Glutamatergic neuron (in vitro differentiated cells): ENCODE measurements at places on chromosomes 5 and 9. TPM values are rescaled to one million over a fixed set of nuclear protein-coding genes. Genes with fewer than 3 reads are reported as not detected.
A peak's percentile ranks its signal among the peaks of the same experiment; 100 is the strongest.

GRCh38 chr9:28678097-28678496 lies 1104.8 kb upstream of the C9orf72 start:
- H3K36me3 ChIP-seq: no peaks in the 10 kb centered on the region
- no peaks in the 10 kb centered on the region for H3K27me3 ChIP-seq
- no peak for DNase-seq
- H3K4me1 ChIP-seq: no peaks in the 10 kb centered on the region

GRCh38 chr5:149280802-149281201 lies 9.1 kb downstream of the AFAP1L1 start:
- H3K4me3 ChIP-seq: no peak overlapping the region
- DNase-seq: no peak
- no peak overlapping the region for H3K27ac ChIP-seq
- H3K4me1 ChIP-seq: no peaks in the 10 kb centered on the region
- H3K36me3 ChIP-seq: no peaks in the 10 kb centered on the region

DNA sequence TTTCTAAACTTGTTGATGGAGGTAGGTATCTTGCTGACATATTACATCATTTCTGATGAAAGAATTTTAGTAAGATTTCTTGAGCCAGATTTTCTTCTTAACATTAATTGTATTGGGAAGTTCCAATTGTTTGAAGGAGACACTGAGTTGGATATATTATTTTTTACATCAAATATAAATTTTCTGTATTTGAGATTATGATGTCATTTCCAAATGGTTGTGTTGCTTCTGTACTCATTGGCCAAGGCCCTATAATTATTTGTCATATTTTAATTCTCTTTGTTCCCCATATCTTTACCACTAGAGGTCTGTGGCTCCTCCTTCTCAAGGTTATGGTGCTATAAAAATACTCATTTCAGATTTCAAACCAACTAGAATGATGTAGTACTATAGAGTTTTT lies 53.4 kb downstream of the ITGA1 start:
- DNase-seq: no peak
- no peaks in the 10 kb centered on the region for H3K36me3 ChIP-seq
- H3K4me3 ChIP-seq: no peak overlapping the region
- H3K27ac ChIP-seq: no peak overlapping the region
- no peaks in the 10 kb centered on the region for H3K27me3 ChIP-seq

DNA sequence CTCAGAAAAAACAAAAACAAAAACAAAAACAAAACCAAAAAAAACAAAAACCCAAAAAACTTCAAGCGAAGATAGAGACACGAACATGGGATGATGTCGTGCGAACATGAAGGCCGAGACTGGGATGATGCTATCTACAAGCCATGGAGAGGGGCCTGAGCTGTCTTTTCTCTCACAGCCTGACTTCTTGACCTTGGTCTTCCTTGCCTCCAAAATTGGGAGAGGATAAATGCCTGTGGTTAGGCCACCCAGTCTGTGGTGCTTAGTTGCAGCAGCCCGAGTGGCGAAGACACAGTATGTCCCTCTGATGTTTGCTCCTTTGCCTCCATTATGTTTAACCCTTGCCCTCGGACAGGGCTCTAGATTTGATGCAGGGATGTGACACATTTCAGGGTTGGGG lies 130.4 kb upstream of the BASP1 start:
- DNase-seq: no peak
- no peaks in the 10 kb centered on the region for H3K27me3 ChIP-seq
- H3K36me3 ChIP-seq: no peaks in the 10 kb centered on the region

- H3K36me3 ChIP-seq: no peaks in the 10 kb centered on the region
- H3K27ac ChIP-seq: no peak overlapping the region
- H3K4me3 ChIP-seq: no peak overlapping the region
- H3K27me3 ChIP-seq: no peaks in the 10 kb centered on the region
- DNase-seq: no peak
- H3K4me1 ChIP-seq: no peaks in the 10 kb centered on the region
Measured at GRCh38 chr5:40223884-40224402, 455.8 kb upstream of the PTGER4 start.

GRCh38 chr5:3303777-3304176 lies 291.9 kb upstream of the IRX1 start:
- peaks cover 24% of the 10 kb centered on the region for H3K4me1 ChIP-seq
- peaks cover 3% of the 10 kb centered on the region for H3K27me3 ChIP-seq
- peak overlapping the region; percentile 62 for H3K27ac ChIP-seq
- peaks cover 6% of the 10 kb centered on the region for H3K36me3 ChIP-seq
- DNase-seq: no peak
- no peak overlapping the region for H3K4me3 ChIP-seq

GRCh38 chr5:142527234-142527633 lies 158.7 kb downstream of the FGF1 start:
- H3K27ac ChIP-seq: no peak overlapping the region
- DNase-seq: no peak
- no peaks in the 10 kb centered on the region for H3K4me1 ChIP-seq
- H3K36me3 ChIP-seq: no peaks in the 10 kb centered on the region
- peaks cover 2% of the 10 kb centered on the region for H3K27me3 ChIP-seq
- H3K4me3 ChIP-seq: no peak overlapping the region

Gene PCSK1
- total RNA-seq: 11.6 TPM

Gene SPINK6
- not detected for total RNA-seq

Gene KIF4B
- not detected for total RNA-seq
